ENCODE measurements at places on chromosomes 6 and 20.

DNA sequence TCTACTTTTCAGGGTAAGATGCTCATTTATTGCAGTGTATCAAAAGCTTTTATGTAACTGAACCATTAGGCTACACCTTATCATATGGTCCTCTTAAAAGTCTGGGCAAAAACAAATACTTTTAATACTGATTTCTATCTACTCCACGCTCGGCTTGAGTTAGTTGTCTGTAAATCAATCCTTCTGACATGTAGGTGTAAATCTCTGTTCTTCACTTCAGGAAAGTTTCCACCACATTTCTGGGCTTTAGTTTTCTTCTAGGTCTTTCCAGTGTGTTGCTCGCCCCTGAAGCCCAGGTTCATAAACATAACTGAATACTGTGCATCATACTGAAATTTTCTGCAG is 89.2 kb upstream of the RNF217 start:
- DNase-seq, result no peak

GRCh38 chr20:38926934-38927616 is 858 bp downstream of the FAM83D start:
- no peak for DNase-seq

- DNase-seq, result no peak
These were observed 113.0 kb upstream of the LAMP5 start for GRCh38 chr20:9401371-9401770.

GRCh38 chr6:30724906-30725667 is 4.9 kb downstream of the TUBB start:
- DNase-seq, result no peak

DNA sequence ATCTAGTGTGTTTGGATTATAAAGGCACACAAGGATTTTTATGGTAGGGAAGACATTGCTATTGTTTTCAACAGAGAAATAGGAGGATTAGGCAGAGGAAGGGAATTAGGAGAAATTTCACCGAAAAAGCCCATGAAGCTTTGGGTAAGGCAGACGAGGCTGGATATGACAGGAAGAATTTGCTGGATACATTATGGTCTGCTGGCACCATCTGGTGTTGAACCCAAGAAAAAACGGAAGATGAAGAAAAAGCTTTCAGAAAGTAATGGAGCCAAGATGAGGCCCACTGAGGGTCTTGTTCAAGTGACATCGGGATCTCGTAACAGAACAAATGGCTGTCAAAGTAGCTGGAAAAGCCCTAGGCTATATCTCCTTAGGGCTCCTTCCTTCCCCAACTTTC is 56.5 kb downstream of the OR2J2 start:
- DNase-seq, result no peak

GRCh38 chr6:67722861-67723261 is 912.2 kb upstream of the ADGRB3 start:
- DNase-seq, result no peak

All from stimulated activated CD4-positive, alpha-beta T cell treated with anti-CD3 and anti-CD28 coated beads, Interleukin-4, amount 100 ng/mL, for 4 hours (primary cell).